Urothelium cell line (cell line): ENCODE measurements at places on chromosomes 16 and 17.

- no peak for DNase-seq
These were observed 11.8 kb downstream of the IRX5 start for GRCh38 chr16:54942353-54942943.

DNA sequence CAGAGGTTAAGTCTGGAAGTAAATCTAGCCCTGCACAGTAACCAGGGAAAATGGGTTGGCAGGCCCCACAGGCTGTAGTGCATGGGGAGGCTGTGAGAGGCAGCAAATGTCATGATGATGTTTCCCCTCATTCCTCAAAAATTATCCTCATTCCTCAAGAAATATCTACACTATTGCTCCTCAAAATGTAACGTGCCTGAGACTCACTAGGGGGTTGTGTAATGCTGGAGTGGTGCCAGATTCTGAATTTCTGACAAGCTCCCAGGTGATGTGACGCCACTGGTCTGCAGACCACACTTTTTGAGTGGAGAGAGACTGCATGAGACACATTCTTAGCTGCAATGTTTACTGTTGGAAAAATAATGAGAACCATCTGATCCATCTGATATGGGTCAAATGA is 1.2 kb upstream of the MPP3 start:
- no peak for DNase-seq

DNA sequence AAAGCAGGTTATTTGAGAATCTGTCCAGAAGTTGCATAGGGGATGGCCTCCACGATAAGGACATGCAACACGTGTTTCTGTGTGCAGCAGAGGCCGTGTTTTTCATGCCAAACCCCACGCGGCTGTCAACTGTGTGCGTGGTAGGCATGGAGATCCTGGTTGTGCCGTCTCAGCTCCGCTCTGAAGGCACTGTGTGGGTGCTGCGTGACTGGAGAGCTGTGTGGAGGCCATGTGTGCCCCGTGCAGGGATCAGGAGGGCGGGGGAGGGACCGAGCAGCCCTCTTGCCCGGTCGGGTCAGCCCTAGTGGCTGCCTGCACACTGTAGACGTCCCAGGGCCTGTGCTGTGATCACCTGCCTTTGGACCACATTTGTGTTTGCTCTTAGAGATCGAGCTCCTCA is 74.5 kb downstream of the SEC14L1 start:
- no peak for DNase-seq

- no peak for DNase-seq
These were observed 34.8 kb downstream of the FAM20A start for GRCh38 chr17:68566442-68566738.

DNA sequence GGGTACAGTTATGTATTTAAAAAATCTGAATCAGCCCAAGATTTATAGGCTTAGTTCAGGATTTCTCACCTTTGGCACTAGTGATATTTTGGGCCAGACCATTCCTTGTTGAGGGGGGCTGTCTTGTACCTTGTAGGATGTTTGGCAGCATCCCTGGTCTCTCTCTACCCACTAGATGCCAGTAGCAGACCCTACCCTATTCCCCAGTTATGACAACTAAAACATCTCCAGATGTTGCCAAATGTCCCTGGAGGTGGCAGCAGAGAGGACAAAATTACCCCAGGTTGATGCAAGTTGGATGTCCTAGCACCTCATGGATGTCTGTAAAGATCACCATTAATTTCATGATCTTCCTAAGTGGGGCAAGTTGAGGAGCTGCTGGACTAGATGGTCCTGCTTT is 45.8 kb downstream of the SYT17 start:
- no peak for DNase-seq

DNA sequence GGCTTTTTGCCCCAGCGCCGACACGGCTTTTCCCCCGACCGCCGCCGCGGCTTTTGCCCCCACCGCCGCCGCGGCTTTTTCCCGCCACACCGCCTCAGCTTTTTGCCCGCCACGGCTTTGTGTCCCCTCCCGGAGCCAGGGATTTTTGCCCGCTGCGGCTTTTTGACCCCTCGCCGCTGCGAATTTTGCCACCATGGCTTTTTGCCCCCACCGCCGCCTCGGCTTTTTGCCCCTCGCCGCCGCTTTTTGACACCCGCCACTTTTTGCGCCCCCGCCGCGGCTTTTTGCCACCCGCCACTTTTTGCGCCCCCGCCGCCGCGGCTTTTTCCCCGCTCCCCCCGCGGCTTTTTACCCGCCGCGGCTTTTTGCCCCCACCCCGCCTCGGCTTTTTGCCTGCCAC is 1342.5 kb downstream of the TP53TG3F start:
- DNase-seq: no peak

- DNase-seq: no peak
These were observed 453.8 kb upstream of the HSBP1 start for GRCh38 chr16:83354015-83354414.

DNA sequence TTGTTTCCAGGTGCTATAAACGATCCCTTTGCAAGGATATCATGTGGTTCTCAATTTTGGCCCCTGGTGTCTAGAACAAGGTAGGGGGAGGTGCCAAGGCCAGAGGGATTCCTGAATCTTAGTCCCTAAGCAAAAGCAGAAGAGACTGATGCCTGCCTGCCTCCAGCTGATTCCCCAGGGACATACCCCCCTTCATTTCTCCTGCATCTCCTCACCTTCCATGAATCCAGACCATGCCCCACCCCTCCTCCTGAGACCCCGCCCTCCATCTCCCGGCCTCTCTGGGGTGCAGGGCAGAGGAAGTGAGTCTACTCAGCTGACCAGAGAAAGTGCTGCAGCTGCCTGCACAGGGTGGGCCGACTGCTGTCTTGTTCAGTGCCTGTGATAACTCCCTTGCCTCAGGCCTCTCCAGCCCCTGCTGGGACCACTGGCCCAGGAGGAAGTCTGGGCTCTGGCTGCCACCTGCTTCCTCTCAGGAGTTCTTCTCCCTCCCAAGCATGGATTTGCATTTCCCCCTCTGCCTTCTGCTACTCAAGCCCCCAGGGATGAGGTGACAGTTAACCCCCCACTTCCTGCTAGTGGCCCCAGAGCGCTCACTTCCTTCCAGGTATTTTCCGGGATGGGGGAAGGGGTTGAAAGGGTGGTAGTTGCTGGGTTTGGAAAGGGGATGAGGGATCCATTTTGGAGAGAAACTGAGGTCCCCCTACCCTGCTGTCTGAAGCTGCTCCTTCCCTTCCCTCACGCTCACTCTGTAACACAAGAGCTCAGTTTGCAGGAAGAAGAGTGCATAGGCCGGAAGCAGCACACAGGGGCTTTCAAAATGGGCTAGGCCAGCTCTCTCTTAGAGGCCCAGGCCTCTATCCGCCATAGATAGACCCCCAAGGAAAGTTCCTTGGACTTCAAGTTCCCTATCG is 10.5 kb upstream of the TSPOAP1 start:
- no peak for DNase-seq

DNA sequence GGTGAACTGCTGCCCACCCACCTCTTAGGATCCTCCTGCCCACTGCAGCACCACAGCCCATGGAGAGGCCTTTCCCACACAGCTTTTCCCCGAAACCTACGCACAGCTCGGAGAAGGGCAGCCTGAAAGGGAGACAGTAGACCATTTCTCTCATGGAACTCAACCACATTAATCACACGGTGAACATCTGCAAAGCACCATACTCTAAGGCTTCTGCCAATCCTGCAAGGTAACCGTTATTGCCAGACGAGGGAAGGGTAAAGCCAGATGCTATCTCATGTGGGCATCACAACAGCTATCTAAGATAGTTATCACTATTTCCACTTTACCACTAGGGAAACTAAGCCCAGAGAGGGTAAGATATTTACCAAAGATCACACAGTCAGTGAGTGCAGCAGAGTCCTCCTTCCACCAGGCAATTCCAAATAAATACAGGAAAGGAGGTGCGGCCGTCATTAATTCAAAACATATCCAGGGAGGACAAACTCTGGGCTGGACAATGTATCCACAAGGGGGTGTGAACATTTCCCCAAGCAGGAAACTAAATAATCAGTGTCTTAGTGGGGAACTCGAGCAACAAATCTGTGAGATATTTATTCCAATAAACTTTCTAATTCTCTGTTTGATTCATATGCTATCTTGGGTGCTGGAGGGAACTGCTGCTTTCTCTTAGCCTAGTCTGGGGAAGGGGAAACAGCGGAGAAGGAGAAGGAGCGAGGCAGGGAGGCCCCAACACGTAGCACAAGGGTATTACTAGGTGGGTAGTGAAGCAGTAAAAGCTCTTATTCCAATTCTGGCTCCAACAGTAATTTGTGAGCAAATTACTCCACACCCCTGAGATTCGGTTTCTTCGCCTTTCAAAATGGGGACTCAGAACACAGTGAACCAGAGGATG is 723 bp downstream of the TMEM186 start:
- no peak for DNase-seq
